CD8-positive, alpha-beta memory T cell (primary cell): ENCODE measurements at places on chromosomes 4 and X.

DNA sequence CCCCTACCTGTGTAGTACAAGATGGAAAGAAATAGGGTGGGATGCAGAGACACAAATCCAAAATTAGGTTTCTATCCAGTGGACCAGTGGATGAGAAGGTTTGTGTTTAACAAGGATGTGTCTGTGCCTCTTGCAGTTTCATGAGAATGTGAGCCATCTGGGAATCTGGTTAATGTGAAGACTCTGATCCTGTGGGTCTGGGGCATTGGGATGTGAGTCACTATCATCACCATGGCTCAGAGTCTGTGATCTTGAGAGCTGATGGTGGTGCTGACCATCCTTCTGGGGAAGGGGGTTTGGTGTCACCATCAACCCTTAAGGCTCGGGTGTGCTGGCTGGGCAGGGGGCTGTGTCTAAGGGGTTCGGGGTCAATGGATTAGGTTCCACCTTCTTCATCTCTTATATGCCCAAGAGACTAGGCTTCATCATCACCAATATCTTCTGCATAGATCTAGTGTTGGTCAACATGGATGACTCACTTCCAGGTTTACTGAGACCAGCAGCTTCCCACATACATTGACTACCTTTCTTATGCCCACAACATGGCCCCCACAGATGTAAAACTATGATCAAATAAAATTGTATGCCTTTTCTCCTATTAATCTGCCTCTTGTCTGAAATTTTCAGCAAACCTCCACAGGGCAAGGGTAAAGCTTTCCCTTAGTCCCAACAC lies 65.7 kb upstream of the MID1 start:
- DNase-seq: no peak

- no peak for DNase-seq
Measured at GRCh38 chr4:54527532-54527931, 130.2 kb upstream of the KIT start.

DNA sequence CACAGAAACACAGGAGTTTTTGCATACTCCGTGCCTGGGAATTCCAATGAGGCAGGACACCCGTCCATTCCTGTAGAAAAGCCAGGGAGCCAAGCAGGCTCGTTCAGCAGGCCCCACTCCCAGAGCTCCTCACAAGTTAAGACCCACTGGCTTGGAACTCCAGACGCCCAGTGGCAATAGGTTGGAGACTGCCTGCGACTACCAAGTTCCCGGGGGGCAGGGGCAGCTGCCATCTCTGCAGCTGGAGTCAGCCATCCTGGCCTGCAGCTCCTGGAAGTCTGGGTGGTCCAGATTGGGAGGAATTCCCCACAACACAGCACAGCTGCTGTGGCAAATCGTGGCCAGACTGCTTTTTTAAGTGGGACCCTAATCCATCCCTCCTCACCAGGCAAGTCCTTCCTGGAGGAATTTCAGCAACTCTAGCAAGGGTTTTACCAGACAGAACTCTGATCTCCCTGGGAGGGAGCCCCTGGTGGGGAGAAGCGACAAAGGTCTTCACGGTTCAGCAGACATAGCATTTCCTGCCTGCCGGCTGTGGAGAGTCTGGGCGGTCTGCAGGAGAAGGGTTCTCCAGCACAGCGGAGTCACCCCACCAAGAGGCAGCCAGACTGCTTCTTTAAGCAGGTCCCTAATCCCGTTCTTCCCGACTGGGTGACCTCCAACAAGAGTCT lies 231.9 kb downstream of the STPG2 start:
- no peak for DNase-seq

GRCh38 chr4:171846232-171846631 lies 33.0 kb downstream of the GALNTL6 start:
- DNase-seq: no peak

GRCh38 chr4:147340111-147340510 lies 140.8 kb upstream of the EDNRA start:
- no peak for DNase-seq

GRCh38 chrX:13761606-13762414 lies 27.3 kb downstream of the OFD1 start:
- DNase-seq: no peak

DNA sequence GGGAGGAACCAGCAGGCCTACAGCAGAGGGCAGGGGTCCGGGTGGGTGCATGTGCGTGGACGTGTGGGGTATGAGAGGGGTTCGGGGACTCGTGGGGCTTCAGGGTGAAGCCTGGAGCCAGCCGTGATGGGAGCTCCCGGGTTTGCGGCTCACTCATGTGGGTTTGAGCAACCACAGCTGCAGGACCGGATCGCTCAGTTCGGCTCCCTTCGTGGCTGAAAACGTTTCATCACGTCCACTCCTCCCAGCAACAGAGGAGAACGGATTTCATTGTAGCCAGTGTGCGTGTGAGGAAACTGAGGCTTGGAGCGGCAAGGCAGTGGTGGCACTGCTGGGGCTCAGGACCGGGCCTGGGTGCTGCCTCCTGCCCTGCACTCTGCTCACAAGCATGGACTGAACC lies 10.6 kb downstream of the BGN start:
- no peak for DNase-seq

DNA sequence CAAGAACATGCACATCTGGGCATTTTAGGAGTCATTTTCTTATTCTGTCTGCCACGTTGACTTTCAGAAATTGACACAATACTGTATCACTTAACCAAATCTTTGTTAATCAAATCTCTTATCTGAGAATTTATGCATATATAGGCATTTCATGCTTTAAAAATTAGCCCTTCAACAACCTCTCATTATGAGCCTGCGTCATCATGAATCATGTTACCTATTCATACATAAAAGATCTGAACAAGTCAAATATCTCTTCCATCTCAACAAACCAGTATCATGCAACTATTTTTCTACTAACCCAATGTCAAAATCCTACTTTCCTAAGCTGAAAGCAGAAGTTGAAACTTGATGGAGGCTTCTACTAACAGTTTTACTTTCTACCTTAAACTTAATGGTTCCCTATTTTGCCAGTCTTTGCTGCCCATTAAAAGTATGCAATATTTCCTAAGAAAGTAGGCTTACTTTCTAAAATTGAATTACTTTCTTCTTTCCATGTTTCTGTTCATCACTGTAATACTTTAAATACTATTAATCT lies 1.8 kb downstream of the ADAM29 start:
- DNase-seq: no peak

GRCh38 chr4:82373816-82374625 lies at the start of gene HNRNPD:
Gene HNRNPD, minus strand, starts transcription at chr4:82373991. Its CDS starts 313 bp downstream, at chr4:82373678.
- peak; percentile 96 for DNase-seq

DNA sequence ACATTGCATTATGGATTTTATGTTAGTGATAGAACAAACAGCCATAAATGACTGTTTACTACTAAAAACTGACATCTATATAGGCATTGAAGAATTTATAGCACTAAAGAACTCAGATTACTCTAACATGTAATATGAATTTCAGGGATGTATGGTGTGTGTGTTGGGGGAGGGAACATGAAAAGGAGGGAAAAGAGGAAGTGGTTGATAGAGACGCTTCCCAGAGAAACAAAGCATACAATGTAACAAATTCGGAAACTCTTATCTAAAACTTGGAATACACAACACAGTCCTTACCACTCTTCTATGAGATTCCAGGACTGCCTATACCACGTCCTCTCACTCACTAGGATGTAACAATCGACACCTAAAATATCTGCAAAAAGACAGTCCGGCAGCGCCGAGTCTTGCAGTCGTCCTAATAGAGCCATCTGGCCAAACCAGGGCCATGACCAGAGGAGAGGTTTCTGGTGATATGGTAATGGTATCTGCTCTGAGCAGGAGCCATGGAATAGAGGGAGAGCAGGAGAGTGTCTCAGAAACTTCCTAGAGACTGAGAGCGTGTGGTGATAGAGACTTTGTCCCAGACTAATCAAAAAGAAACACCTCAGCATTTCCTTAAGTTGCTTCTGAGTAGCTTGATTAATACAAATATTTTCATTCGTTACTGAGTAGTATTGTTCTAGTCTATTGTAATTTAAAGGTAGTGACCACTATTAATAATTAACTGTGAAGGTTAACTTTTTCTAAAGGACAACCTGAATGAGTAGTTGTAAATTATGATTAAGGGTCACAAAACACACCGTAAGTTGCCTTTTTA lies 251.9 kb upstream of the ETNPPL start:
- DNase-seq: no peak

DNA sequence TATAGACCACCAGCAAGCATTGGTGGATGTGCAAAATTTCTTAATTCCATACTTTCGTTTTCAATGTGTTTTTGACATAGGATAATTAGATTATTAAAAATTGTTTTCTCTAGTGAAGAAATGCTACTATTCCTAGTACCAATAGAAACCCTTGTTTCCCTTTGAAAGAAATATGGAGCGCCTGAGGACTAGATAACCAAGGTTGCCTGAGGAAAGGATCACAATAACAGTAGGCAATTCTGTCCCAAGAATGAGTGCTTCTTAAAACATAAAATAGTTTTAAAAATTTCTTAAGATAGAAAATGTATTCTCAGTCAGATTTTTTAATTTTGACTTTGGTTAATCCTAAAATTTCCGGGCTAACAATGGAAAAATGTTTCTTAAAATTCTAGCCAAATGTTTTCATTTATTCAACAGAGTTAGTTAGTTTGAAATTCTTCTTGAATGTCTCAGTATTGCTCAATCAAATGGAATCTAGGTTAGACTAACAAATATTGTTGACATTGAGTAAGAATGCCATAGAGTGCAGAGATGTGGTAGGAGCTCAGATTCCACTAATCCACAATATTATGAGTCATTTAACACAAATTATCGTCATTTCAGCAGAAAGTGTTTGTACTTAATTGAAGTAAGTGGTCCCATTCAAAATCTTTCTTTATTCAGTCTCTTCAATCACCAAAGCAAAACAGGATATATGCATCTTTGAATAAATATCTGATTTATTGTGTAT lies 666.0 kb downstream of the GRID2 start:
- no peak for DNase-seq

- no peak for DNase-seq
Measured at GRCh38 chr4:13543032-13543838, 1.1 kb downstream of the NKX3-2 start.

DNA sequence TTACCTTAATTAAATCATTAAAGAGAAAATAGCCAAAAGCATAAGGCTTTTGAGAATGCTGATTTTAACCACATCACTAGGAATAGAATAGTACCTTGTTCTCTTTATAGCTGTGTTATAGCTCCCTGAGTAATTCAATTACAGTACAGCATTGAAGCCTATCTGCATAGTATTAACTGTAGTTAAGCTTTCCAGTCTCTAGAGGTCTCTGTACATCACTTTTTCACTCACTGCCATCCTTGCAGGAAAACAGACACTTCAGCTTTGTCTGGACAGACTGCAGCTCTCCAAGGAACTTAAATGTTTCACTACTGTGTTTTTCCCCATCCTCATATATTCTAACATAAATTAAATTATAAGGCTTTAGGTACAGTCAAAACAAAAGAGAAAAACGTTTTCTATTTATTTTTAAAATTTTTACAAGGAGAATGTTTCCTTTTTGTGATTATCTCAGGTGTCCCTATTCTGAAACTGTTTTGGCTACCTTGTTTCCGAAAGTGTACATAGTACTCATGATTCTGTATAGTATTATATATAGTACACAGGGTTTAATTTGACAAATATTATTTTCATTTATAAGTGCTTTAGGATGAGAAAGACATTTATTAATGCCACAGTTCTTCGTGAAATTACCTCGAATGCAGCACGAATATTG lies 407.9 kb downstream of the PCDH18 start:
- no peak for DNase-seq

- DNase-seq: no peak
Measured at GRCh38 chr4:93693141-93693540, 135.4 kb upstream of the ATOH1 start.

DNA sequence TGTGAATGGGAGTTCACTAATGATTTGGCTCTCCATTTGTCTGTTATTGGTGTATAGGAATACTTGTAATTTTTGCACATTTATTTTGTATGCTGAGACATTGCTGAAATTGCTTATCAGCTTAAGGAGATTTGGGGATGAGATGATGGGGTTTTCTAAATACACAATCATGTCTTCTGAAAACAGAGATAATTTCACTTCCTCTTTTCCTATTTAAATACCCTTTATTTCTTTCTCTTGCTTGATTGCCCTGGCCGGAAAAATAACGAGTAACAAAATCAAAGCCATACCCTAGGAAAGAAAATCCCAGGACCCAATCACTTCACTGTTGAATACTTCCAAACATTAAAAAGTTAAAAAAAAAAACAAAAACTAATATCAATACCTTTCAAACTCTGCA lies 67.7 kb upstream of the UGT2B4 start:
- no peak for DNase-seq

DNA sequence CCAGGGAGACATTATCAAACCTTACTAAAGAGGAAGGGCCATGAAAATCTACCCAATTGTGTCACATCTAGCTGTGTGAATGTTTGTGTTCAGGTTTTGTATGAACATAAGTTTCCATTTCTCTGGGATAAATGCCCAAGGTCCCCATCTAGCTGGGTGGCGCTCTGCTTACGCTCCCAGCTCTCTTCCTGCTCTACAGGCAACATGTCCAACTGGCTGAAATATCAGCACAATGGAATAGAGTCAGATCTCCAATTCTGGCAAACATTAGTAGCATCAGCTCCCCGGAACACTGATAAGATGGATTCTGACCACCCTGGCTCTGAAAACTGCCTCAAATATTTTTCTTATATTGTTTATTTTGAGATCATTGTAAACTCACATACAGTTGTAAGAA lies 74.8 kb downstream of the IRF2 start:
- DNase-seq: no peak

GRCh38 chrX:15451913-15452312 lies 41.2 kb downstream of the PIR start:
- no peak for DNase-seq
